ENCODE measurements at places on chromosomes 12 and 14.
A peak's percentile ranks its signal among the peaks of the same experiment; 100 is the strongest.

DNA sequence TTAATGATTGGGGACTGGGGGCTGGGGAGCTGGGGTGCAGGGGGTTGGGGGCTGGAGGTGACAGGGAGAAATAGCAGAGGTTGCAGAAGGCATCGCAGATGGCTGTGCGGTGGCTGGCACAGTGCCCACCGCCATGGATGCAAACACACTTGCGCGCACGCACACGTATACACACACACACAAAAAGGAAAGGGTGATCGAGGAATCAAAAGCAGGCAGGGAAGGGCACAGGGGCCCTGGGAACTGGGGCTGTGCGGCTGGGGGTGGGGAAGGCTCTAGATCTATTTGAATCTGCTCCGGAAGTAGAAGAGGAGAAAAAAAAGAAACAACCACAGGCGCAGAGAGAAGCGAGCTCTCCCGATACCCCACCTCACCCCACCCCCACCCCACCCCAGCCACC lies 39.4 kb downstream of the ZFHX2 start:
- no peak for DNase-seq

DNA sequence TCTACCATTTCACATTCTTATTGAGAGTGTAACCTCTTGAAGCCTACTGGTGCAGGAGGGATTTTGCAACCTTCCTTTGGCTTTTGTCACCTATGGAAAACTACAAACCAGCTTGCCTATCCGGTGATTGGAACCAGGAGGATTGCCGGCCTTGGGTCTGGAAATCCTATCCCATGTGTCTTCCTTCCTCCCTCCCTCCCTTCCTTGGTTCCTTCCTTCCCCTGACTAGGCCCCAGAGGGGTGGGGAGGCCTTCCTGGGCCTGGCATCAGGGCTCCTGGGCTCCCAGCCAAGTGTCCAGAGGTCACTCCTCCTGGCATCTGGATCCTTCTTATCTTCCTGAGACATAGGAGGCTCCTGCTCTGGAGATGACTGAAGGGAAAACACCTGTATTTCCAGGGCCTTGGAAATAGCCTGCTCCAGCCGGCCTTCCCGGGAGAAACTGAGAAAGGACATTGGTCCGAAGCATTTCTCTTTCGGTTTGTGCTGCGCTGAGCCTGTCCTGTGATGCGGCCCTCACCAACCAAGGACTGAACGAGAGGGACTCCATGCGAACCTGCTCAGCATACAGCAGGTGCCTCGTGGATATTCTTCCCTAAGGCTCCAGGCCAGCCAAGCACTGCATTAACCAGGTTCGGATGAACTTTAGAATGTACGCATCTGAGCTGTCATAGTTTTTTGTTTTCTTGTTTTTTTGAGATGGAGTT lies 43.4 kb downstream of the PSMA6 start:
- DNase-seq, result no peak

DNA sequence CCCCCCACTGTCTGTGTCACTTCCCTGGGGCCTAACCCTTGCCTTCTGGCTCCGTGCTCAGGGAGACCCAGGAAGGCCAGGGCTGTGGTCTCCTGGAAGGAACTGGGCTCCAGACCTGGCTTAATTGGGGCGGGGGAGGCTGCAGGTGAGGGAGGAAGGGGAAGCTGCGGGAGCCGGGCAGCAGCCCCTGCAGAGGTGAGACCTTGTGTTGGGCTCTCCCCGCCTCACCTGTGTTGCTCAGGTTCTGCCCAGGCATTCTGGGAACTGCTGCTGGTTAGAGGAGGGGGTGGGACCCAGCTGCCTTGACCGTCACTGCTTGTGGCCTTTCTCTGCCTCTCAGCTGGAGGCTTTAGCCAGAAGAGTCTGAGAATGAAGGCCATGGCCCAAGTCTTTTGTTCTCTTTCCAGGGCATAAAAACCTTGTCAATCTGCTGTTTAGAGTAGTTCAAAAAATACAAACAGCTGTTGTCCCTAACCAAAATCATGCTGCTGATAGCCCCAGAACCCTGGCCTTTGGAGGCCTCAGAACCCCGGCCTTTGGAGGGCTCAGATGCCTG lies 247.6 kb downstream of the CHST11 start:
- DNase-seq, result no peak

DNA sequence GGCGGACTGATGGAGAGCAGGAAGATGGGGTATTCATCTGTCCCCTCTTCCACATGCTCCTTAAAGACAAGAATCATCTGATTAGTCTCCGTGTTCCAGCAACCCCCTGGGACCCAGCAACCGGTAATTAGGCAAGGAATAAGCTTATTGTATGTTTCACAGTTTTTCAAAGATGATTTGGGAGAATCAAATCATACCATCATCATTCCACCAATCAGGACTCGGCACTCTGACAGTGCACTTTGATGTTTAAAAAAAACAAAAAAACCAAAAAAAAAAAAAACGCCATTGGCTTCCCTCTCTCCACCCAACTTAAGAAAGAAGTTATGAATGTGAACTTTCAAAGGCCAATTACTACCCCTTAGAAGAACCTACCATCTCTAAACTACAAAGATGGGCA lies 1.3 kb upstream of the DYNC1H1 start:
- DNase-seq, result no peak

DNA sequence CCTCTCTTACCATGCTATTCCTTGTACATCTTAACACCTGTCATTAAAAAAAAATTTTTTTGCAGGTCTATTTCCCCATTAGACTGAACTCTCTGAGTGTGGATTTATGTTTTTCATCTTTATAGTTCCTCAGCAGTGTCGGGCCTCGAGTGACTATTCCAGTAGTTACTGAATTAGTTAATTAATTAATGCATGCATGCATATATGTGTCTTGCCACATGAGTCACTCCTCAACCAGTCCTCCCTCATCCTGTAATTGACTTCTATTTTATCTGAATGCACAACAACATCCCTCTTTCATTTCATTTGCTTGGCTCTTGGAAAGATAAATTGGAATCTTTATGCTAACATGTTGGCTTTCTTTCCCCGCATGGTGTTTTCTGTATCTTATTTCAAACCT lies 35.6 kb downstream of the ERG28 start:
- DNase-seq, result no peak

DNA sequence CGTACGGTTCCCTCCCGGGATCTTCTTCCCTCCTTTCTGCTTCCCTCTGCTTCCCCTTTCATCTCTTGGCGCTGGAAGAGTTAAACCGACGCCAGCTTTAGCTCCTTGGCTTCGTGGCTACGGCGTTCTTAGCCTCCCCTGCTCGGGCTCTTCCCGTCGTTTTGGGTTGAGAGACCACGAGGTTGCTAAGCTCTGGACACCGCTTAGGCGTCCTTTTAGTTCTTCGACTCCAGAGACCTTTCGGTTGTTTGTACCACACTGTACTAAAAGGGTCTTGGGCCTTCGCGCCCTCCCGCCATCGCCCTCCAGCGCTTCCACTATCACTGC lies 545 bp downstream of the CPSF2 start:
- DNase-seq, result peak; percentile 33

GRCh38 chr14:49036984-49037516 lies 549.1 kb downstream of the RPS29 start:
- DNase-seq, result no peak

GRCh38 chr12:1093166-1093751 lies 102.2 kb downstream of the ERC1 start:
- DNase-seq, result peak; percentile 62

GRCh38 chr12:31412292-31412801 lies 86.4 kb upstream of the SINHCAF start:
- DNase-seq, result no peak

GRCh38 chr12:109951136-109951535 lies 45.0 kb downstream of the GIT2 start:
- peak; percentile 95 for DNase-seq

DNA sequence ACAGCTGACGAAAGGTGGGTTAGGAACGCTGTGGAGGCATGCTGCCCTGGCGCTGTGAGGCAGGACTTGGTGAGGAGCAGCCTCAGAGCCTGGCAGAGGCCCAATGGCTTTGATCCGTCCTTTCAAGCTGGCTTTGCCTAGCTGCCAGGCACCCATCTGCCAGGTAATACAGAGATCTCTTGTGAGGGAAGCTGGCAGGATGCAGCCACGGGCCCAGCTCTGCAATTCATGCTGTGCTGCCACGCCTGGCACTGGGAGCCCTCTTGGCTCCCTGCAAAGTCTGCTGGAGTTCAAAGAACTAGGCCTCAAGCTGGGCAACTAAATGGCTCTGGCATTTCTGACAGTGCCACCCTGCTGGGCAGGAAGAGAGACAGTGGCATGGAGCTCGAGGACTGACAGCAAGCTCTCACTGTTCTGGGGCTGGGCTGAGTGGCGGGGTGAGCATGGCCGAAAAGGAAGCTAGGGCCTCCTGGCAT lies 18.7 kb downstream of the IQSEC3 start:
- DNase-seq, result no peak

GRCh38 chr12:120167529-120168095 lies 26.9 kb downstream of the GCN1 start:
- peak; percentile 37 for DNase-seq

DNA sequence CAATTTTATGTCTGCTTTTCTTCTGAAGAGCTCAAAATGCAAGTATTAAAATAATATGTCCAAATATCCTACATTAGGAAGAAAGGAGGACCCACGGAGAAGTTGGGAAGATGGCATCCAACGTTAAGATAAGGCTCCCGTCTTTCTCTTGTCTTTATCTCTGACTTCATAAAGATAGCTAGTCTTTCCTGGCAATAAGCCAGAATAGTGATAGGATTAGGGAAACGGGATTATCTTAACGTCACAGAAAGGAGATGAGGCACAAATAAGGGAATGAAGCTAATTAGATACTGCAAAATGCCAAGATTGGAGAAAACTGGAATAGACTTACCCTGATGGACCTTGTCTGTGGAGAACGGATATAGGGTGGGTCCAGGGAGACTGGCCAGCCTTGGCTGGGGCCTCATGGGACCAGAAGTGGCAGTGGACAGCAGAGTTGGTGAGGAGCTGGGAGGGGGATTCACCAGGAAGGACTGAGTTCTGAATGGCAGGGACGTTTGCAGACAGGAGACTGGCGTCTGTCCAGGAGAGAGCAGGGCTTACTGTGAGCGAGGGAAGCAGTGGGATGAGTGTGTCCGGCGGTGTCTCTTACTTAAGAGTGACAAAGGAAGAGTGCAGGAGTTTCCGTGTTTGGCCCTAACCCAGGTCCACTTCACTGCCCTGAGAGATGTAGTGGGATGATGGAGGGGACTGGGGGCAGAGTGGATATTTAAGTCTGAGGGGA lies 119.9 kb downstream of the CACNA1C start:
- DNase-seq, result no peak

- no peak for DNase-seq
Measured at GRCh38 chr14:49923881-49924280, 31.0 kb downstream of the ARF6 start.

DNA sequence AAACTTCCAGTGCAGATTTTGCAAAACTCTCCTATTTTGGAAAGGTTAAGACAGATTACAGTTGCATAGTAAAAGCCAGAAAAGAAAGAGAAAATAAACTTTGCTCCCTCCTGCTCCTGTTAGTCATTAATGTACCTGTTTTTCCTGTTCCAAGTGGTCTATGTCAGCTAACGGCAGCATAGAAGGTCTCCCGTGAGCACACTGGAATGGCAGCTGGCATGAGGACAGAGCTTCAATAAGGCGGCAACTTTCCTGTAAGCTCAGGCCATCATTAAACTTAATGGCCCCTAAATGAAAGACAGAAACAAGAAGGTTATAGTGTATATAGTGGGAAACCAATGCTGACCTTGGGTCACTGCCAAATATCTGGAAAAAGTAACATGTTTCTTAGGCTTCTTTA lies 16.0 kb downstream of the EIF2B2 start:
- DNase-seq, result no peak

DNA sequence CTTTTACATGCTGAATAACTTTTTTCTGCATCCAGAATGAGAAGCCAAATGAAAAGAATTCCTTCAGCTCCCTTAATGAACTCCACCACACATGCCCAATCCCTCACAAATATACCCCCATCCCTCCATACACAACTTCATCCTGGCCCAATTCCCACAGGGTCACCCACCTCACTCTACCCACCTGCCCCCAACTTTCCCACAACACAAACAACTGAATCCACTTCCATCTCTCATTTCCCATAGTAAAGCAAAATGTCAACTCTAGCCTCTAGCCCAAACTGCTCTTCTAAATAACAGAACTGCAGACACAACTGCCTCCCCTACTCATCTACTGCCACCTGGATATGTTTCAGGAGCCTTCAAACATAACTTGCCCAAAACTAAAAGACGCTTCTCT lies 18.8 kb downstream of the HECTD1 start:
- no peak for DNase-seq

DNA sequence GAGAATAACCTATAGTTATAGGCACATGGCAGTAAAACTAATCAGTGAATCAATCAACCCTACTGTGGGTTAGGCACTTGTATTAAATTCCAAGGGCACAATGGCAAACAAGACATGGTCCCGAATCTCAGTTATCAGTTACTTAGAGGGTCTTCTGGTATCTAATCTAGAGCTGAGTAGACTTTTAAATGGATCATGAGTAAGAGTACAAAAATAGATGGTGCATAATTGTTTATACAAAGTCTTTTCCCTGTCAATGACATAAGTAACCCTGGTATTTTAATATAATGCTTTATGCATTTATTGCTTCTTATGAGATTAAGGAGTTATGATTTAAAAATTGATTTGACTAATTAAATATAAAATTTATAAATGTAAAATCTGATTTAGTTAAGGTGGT lies 23.0 kb upstream of the KCNJ8 start:
- DNase-seq, result no peak

- no peak for DNase-seq
Measured at GRCh38 chr12:24012528-24012927, 63.1 kb upstream of the SOX5 start.

GRCh38 chr12:106633451-106633823 lies 50.6 kb downstream of the RFX4 start:
- DNase-seq, result peak; percentile 50

DNA sequence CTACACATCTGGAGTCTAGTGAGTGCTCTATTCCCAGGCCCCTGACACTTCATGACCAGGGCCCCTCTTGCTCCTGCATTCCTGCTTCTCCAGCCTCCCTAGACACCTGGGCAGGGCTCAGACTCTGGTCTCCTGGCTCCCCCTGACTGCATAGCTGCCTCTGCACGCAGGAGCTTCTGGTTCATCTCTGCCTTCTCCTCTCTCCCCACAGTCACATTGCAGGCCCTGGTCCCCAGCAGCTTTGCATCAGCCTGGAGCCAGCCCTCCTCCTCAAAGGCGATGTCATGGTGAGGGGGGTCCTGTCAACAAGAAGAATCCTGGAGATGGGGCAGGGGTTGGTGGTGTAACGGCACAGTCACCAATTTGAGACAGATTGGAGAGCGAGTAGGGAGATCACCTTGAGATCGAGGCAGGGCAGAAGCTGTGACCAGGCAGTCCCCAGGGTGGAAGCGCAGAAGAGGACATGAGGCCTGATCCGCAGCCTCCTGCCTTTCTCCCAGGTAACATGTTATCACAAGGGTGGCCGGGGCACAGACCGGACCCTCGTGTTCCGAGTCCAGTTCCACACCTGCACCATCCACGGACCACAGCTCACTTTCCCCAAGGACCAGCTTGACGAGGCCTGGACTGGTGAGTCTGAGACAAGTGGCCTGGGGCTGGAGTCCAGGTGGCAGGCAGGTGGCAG lies 8.1 kb downstream of the TNS2 start:
- DNase-seq, result no peak

Measured in fibroblast of skin of right biceps (primary cell).